ENCODE measurements at places on chromosomes 7 and 10.

- no peak for DNase-seq
These were observed 31.5 kb downstream of the LMOD2 start for GRCh38 chr7:123687161-123687560.

GRCh38 chr7:87473986-87474385, 1.5 kb downstream of the ABCB4 start:
- peak; percentile 38 for DNase-seq

DNA sequence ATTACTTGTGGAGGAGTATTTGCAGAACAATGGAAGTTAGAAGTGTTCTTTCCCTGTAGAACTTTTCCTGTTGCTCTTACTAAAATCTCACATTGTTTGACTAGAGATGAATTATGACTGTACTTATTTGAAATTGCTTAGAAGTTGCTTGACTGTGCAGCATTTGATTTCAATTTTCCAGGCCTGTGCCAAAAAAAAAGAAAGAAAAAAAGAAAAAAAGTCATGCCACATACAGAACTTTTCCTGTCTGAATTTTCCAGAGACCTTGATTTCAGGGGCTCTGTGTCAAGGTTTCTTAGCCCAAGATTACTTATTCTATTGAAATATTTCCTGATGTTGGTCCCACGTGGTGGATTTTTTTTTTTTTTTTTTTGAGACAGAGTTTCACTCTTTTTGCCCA, 3.5 kb upstream of the FAM171A1 start:
- DNase-seq, result no peak

GRCh38 chr7:149811221-149811620, 27.0 kb upstream of the ZNF862 start:
- no peak for DNase-seq

DNA sequence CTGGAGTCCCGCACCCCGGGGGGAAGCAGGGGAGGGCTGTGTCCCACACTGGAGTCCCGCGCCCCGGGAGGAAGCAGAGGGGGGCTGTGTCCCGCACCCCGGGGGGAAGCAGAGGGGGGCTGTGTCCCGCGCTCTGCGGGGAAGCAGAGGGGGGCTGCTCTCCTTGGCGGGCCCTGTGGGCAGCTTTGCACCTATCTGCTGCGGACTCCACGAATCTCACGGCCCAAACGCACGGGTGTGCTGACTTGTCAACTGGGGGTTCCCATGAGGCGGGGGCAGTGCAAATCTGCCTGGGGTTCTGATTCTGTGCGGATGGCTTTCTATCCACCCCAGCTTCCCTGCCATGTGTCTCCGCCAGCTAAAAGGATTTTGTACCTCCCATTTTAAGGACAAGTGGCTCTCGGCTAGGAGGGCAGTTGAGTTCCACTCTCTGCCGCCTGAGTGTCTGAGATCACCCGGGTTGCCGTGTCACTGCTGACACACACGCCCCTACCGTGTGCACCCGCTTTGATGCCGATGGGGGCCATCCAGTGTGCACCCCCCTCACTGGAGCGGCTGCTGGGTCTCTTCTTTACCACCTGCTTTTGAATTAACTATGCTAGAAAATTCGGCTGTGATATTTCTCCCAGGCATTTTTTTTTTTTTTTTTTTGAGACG, 20.5 kb downstream of the GPER1 start:
- no peak for DNase-seq

- no peak for DNase-seq
These were observed 12.6 kb upstream of the TSPAN13 start for GRCh38 chr7:16740996-16741395.

GRCh38 chr10:33352175-33352574, 17.7 kb upstream of the NRP1 start:
- peak; percentile 73 for DNase-seq
